ENCODE measurements at places on chromosomes 16 and 17.

GRCh38 chr17:71234349-71234748 is 886.5 kb upstream of the SOX9 start:
- no peak for DNase-seq

- no peak for DNase-seq
Observed at GRCh38 chr16:78170494-78170933, 71.1 kb downstream of the WWOX start.

DNA sequence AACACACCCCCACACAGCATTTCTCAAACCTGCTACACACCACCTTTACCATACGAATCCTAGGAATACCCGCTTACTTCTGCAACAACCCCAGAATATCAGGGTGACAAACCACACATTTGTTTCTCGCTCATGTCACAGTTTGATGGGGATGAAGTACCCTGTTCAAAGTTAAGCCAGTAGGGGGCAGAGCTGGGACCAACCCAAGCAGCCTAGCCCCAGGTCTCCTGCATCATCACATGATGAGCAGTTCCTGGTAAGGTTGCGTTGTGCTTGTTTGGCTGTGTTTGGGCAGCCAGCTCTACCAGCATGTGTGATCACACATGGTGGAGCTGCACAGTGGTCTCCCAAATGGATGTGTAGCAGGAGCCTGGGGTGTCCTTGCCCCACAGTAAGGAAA is 103.6 kb upstream of the C16orf82 start:
- peak; percentile 1 for DNase-seq

GRCh38 chr17:41008811-41009210 is at the start of gene KRTAP3-1:
KRTAP3-1 (minus strand) TSS chr17:41009128; CDS start chr17:41009074, 54 bp downstream.
- no peak for DNase-seq

- no peak for DNase-seq
Observed at GRCh38 chr16:23861874-23862273, 26.1 kb downstream of the PRKCB start.

GRCh38 chr17:9410301-9410700 is 165.3 kb downstream of the STX8 start:
- DNase-seq: no peak

GRCh38 chr16:64736857-64737256 is 385.0 kb downstream of the CDH11 start:
- DNase-seq: no peak

DNA sequence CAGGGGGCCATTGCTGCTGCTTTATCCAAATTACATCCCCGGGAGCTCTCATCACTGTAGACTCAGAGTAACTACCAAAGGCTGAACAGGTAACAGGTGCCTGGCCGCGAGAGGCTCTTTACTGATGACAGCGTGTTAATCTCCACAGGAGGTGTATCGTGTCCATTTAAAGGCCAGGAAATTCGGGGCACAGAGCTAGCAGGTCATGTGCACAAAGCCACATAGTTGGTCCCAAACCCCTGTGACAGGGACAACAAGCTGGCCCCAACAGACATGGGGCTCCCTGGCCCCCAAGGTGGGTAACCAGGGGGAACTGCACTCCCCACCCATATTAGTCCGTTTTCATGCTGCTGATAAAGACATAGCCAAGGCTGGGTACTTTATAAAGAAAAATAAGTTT is 55.3 kb upstream of the RBFOX3 start:
- no peak for DNase-seq

DNA sequence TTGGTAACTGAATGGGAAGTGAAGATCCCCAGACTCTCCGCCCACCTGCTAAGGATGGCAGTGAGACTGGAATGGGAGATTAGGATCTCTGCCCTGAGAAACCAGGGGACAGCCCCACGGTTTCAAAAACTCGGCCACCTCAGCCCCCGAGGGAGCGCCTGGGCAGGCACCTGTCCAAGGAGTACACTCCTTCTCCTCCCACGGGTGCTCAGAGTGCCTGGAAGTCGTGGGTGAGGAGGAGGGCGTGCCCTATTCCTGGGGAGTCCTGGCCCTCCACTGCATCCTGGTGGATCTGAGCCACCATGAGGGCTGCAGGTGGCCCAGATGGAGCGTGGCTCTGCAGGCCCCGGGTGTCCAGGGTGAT is 78.5 kb downstream of the MGAT5B start:
- DNase-seq: no peak

- DNase-seq: no peak
Observed at GRCh38 chr17:79812353-79813258, 15.7 kb upstream of the CBX8 start.

GRCh38 chr17:43816336-43817320 is 16.3 kb downstream of the MPP3 start:
- no peak for DNase-seq

Measured in stimulated activated CD4-positive, alpha-beta T cell treated with anti-CD3 and anti-CD28 coated beads, Interleukin-1b, Interleukin-23, amount 100 ng/mL, for 24 hours (primary cell).